ENCODE measurements at places on chromosomes 4 and X. TPM values are rescaled to one million over a fixed set of nuclear protein-coding genes. Genes with fewer than 3 reads are reported as not detected.

Gene CCDC110
- 0.44 TPM for total RNA-seq

Gene PFKFB1
- under 0.01 TPM for total RNA-seq

Gene CFAP47
- total RNA-seq, result not detected

Gene SPATA4
- total RNA-seq, result not detected

Gene NDP
- not detected for total RNA-seq

Gene RAB9B
- 0.65 TPM for total RNA-seq

Gene XK
- not detected for total RNA-seq

Gene RPA4
- 0.44 TPM for total RNA-seq

- DNase-seq, result no peak
Observed at GRCh38 chrX:121323337-121323736, 275.9 kb downstream of the GLUD2 start.

DNA sequence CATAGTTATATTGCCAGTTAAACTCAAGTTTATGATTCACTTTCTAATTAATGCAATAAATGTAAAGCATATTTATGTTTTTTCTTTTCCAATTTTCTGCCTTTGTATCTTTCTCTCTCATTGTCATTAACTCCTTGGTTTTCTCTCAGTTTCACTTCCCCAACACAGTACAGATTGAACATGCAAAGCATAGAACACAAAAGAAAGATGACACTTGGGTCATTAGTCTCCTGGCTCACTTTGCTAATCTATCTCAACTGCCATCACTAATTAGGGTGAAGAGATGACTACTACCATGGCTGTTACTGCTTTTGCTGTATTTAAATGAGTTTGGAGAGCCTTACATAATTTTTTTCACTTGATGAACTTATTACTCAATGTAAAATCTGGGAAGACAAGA lies 12.3 kb upstream of the NAA11 start:
- DNase-seq, result no peak

- no peak for DNase-seq
Observed at GRCh38 chr4:33386764-33387163, 2666.6 kb downstream of the PCDH7 start.

- DNase-seq, result peak; percentile 87
Observed at GRCh38 chr4:98522636-98523395, 135.6 kb downstream of the TSPAN5 start.

DNA sequence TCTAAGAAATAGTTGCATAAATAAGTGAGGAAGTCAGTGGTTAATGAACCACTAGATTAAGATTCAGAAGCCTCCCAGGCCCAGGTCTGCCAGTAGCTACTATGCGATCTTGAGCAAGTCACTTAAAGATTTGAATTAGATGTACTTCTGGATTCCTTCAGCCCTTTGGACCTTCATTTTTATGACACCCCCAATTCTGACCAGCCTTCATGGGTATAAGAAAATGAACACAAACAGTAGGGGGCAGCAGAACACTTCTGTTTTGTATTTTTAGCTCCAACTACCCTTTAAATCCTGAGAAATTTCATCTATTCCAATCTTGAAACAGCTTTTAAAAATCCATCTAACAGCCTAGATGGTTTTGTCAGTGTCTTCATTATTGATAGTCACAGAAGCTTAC lies 19.0 kb downstream of the TMEM47 start:
- peak; percentile 45 for DNase-seq

- no peak for DNase-seq
Observed at GRCh38 chr4:998096-998691, 5.0 kb upstream of the SLC26A1 start.

DNA sequence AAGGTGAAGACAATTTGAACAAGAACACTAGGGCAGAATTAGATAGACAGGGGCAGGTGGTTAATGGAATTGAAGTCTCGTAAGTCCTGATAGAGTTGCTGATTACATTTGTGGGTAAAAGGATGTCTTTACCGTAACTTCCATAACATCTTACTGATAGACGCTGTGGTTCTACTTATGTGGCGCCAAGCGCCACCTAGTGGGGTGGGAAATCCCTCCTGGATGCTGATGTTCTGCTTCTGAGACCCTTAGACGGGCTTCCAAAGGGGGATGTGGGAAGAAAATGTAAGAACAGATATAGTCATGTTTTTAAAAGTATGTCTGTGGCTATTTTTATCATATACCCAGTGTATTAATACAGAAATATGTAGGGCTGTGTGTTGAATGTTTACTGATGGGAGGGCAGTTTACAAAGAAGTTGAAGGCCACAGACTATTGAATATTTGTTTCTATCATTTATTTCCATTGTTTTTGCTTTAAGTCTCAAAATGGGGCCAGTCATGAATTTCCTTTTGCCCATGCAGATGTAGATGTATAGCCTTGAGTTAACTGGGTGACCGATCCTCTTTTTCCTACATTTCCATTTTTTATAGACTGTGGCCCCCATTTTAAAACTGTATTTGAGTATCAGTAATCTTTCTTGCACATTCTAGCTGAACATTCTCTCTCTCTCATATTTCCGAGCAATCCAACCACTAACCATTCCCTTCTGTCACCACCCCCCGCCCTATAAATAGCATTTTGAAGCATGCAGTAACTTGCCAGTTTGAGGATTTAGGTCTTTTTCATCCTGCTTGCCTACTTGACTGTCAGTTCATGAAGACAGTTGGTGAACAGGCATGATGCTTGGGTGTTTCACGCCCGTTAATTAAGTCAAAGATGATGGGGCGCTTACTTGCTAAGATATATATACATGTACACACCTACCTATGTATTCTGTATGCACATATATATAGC lies 12.1 kb upstream of the TLR8 start:
- DNase-seq, result peak; percentile 43

- DNase-seq, result no peak
Observed at GRCh38 chrX:8805046-8805445, 3.9 kb upstream of the FAM9A start.

DNA sequence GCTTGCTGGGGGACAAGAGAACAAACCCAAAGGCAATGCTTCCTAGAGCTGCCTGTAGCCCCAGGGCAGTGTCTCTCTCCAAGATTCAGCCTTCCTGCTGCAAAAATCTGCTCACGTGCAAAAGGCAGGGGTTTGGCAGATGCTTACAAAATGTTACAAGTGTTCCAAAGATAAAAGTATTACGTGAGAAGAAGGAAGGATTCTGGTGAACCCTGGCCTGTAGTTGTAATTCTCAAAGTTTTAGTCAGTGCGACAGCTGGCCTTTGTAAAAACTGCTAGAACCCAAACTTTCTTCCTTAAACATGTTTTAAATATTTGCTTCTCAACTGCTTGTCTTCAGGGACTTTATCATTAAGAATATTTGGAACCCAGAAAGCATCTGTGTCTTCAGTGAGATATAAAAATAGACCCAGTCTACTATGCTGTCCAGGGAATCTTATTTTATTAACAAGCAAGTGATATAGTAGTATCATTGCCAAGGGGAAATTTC lies 232.3 kb downstream of the FRMPD4 start:
- DNase-seq, result peak; percentile 2

- DNase-seq, result peak; percentile 17
Observed at GRCh38 chrX:16589211-16589610, 60.7 kb upstream of the S100G start.

- DNase-seq, result no peak
Observed at GRCh38 chrX:54049801-54050200, 5.5 kb upstream of the PHF8 start.

DNA sequence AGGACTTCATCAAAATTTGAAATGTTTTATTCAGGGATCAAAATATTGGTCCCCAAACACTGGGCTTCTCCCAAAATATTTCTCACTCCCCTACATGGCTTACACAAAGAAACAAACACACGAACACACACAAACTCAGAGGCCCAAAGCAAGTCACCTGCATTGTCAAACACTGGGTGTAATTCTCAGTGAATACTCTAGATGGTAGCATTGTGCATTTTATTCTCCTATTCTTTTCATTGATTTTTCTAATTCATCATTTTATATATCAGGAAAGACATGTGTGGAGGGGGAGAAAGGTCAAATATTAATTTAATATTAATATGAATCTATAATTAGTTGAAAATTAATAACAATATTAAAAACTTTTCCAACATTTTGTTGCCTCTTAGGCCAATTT lies 72.3 kb upstream of the TNMD start:
- DNase-seq, result peak; percentile 14

- no peak for DNase-seq
Observed at GRCh38 chr4:144056800-144057199, 37.6 kb upstream of the GYPB start.

GRCh38 chrX:67604979-67605703 lies 61.3 kb downstream of the AR start:
- DNase-seq, result peak; percentile 81

DNA sequence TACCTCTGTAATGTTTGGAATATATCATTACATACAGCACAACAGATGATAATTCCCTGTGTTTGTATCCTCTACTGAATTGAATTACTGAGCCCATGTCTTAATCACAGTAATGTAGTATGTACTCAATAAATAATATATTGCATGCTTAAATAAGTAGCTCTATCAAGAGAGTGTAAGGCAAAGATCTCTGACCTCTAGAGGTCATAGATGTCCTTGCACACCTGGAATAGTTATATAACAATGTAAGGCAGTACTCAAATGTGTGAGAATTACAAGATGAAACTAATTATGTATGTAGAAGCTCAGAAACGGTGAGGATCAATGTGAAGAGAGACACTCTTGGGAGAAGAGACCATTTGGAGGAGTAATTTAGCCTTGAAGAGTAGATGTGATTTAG lies 14.3 kb upstream of the GCNA start:
- no peak for DNase-seq

GRCh38 chr4:53656421-53656981 lies 65.2 kb upstream of the LNX1 start:
- DNase-seq, result no peak

DNA sequence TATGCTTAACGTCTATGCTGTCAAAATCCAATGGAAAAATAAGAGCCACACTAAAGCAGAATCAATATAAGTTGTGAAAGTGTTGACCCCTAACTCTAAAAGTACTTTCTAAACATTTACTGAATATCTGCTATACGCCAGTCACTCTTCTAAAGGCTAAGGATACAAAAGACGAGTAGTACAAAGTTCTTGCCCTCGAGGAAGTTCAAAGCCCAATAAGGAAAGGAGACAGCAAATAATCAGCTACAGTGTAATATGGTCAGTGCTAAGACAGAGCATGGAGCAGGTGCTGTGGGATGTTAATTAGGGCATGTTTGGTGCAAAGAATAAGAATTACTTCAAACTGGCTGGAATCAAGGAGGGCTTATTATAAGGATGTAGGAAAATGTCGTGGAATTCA lies 31.6 kb upstream of the TMEM150C start:
- DNase-seq, result no peak

- DNase-seq, result no peak
Observed at GRCh38 chr4:145694929-145695328, 15.0 kb downstream of the C4orf51 start.

DNA sequence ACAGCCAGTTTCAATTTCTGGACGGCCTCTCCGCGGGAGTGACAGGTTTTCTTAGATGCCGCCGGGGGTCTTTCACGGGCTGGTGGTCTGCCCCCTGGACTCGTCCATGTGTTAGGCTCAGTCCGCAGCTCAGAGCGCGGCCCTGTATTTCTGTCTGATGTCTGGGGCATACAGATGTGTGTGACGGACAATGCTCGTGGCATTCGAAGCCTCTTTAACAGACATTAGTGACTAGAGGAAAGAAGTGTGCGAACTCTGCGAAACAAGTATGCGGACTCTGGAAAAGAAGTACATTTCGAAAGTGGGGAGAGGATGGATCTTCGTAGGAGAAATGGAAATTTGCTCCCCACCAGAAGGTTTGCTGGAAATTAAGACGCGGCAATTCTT lies 793 bp upstream of the DCUN1D4 start:
- DNase-seq, result no peak
